Subcutaneous preadipocyte (primary cell): ENCODE measurements at places on chromosomes 4 and X. TPM values are rescaled to one million over a fixed set of nuclear protein-coding genes. Genes with fewer than 3 reads are reported as not detected.

RHOXF2B gene
- not detected in 2 replicates for total RNA-seq

DUX4 gene
- not detected in 2 replicates for total RNA-seq

ADH1A gene
- total RNA-seq = not detected in 2 replicates

OPN1MW2 gene
- total RNA-seq = not detected in 2 replicates

AIMP1 gene
- 19.5 and 20.3 TPM in 2 replicates for total RNA-seq

UGT2B15 gene
- total RNA-seq = not detected in 2 replicates

STOX2 gene
- under 0.01 and 0.39 TPM in 2 replicates for total RNA-seq

CXCL3 gene
- total RNA-seq = 3.7 and 9.4 TPM in 2 replicates

DAPP1 gene
- not detected in 2 replicates for total RNA-seq

GAGE12G gene
- not detected in 2 replicates for total RNA-seq
